GM23248 (cell line): ENCODE measurements at places on chromosomes 7 and 10. TPM values are rescaled to one million over a fixed set of nuclear protein-coding genes. Genes with fewer than 3 reads are reported as not detected.

GRCh38 chr10:99926925-99927720 lies 82.6 kb downstream of the DNMBP start:
- peak; percentile 53 for DNase-seq

DNA sequence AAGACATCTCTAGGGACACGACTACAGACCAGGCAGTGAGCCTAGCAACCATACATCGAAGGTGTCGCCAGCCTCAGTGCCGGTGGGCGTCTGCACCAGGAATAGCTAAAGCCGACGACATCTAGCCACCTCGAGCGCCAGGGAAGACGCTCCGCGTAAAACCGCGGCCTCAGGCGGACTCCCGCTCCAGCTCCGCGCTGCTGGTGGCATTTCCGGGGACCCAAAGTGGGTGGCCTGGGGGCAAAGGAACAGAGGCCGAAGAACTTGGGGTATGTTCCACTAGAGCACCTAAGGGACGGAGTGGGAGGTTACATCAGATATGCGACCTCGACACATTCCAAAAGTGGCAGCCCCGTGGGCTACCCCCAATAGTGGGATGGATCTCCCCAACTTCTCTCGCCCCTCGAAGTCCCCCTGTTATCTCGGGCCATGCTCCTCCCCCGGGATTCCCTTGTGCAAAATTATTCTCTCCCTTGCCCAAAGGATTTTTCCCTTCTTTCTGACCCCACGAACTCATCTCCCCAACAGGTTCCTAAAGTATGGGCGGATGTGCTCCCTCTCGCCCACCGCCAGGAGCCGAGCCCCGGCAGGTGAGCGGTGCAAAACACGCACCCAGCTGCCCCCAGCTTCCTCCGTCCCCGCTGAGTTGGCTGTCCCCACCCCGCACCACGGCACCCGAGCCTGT lies 1.2 kb downstream of the KCNMA1 start:
- DNase-seq = peak; percentile 47

- DNase-seq = no peak
Observed at GRCh38 chr10:70779088-70779487, 6.1 kb downstream of the TBATA start.

GRCh38 chr7:111229916-111230315 lies 139.0 kb downstream of the LRRN3 start:
- DNase-seq = peak; percentile 4

GRCh38 chr10:12617191-12618175 lies 268.1 kb downstream of the CAMK1D start:
- DNase-seq = no peak

GRCh38 chr7:37815671-37816371 lies 32.6 kb upstream of the NME8 start:
- no peak for DNase-seq

DNA sequence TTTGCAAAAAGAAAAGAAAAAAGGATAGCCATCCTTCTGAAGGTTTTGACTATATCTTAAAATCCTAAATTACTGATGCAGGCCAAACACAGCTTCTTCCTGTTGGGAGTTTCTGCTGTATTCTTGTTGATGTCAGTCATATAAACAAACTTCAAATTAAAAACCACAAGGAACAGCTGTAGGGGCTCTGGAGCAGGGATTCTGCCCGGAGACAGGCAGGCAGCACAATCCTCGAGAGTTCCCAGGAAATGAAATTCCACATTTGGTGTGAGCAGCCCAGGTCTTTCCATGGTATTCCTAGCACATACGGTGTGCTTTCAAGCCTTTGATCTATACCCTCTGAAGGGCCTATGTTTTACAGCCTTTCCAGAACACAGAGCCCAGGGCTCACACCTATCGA lies 43.2 kb downstream of the INSYN2A start:
- no peak for DNase-seq

- peak; percentile 32 for DNase-seq
Observed at GRCh38 chr7:37510043-37510634, 61.5 kb upstream of the ELMO1 start.

DNA sequence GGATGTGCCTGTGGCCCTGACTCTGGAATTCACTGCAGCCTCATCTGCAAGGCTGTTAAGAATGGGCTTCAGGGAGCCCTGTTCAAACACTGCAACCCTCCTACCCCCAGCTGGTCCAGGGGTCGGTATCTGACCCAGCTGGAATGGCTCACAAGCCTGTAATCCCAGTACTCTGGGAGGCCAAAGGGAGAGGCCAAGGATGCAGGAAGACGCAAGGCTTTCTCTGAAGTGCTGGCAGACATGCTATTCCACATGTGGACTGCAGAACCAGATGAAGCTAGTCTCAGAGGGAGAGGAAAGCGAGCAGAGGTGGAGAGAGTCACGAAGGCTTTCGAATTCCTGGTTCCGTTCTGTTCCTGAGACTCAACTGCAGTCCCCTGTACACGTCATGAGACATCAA lies 45.0 kb downstream of the ESYT2 start:
- no peak for DNase-seq

- peak; percentile 98 for DNase-seq
Observed at GRCh38 chr10:103645141-103646054, 151.9 kb downstream of the NEURL1 start.

DNA sequence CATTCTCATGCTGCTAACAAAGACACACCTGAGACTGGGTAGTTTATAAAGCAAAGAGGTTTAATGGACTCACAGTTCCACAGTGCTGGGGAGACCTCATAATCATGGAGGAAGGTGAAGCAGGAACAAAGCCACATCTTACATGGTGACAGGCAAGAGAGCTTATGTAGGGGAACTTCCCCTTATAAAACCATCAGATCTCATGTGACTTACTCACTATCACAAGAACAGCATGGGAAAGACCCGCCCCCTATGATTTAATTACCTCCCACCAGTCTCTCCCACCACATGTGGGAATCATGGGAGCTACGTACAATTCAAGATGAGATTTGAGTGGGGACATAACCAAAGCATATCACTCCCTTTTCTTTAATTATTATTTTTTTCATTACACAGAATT lies 16.6 kb downstream of the COL28A1 start:
- no peak for DNase-seq

GRCh38 chr7:95716357-95717122 lies 55.8 kb upstream of the DYNC1I1 start:
- no peak for DNase-seq

DNA sequence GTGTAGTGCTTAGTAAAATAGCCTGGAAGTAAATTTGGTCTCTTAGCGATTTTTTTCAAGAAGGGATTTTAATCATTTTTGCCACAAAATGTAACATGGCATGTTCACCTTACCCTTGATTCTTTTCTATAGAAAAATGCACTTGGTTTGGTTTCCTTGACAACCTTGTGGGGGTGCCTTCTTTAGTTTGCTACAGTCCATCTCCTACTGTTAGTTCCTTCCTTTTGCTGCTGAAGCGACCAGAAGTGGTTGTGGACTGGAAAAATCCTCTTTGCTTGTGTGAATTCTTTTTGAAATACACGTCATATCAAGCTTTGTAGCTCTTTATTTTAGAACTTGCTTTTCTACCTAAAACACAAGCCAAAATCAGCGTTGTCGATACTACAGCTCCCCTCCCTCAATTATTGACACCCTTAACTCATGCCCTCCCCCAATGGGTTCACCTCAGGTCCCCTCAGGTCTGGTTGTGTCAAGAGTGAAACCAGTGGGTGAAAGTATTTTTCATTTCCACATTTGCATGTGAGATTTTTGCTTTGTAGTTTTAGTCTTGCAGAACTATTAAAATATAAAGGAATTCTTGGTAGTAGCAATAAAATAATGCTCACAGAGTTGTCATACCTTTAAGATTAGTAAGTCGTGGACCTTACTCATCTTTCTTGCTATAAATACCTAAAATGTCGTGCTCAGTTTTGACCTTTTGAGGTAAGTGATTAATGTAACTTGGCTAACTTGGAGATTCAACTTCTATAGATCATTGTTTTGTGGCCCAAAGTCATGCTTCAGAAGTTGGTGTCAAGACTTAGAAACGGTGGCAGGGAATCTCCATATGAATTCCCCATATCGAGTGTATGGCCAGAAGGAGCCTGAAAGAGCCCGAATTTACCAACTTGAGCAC lies 1.5 kb downstream of the ACTR3B start:
- peak; percentile 87 for DNase-seq

- no peak for DNase-seq
Observed at GRCh38 chr7:158322616-158323530, 264.8 kb downstream of the PTPRN2 start.

- peak; percentile 99 for DNase-seq
Observed at GRCh38 chr7:98418636-98419315, 17.9 kb upstream of the BAIAP2L1 start.

DNA sequence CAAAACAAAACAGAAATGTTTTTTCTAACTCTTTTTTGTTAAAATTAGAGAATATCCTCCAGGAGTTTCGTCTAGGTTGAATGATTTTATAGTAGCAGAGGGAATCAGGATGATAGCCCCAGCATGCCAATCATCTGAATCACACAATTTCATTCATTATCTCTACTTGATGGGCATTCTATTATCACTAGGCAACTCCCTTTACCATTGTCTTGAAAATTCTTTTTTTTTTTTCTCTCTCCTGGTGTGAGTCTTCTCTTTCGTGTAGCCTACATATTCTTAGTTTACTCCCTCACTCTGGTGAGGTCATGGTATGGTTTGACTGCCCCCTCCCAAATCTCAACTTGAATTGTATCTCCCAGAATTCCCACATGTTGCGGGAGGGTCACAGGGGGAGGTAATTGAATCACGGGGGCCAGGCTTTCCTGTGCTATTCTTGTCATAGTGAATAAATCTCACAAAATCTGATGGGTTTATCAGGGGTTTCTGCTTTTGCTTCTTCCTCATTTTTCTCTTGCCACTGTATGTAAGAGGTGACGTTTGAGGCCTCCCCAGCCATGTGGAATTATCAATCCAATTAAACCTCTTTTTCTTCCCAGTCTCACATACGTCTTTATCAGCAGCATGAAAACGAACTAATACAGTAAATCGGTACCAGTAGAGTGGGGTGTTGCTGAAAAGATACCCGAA lies 105.0 kb downstream of the OTUD1 start:
- no peak for DNase-seq

DNA sequence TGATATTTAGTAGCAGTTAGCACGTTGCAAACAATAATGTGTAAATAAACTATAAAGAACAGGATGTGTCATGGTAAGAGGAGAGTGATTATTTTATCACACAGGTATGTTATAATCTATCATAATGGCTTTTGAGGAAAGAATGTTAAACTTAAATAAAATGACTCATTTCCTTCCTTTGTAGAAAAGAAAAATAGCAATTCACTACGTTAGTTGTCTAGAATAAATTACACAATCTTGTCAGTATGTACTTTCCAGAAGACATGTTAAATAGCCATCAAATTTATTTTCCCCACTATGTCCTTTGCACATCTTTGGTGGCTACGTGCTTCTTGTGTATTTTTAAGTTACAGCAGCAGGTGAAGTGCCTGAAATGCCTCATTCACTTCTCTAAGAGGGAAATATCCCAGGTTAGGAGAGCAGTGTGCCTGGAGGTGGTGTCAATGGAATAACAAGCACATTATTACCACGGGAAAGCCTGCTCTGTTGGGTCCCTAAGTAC lies 133.8 kb downstream of the SEMA3A start:
- peak; percentile 25 for DNase-seq

- DNase-seq = peak; percentile 92
Observed at GRCh38 chr7:64307254-64308015, 6.3 kb upstream of the ZNF736 start.

DNA sequence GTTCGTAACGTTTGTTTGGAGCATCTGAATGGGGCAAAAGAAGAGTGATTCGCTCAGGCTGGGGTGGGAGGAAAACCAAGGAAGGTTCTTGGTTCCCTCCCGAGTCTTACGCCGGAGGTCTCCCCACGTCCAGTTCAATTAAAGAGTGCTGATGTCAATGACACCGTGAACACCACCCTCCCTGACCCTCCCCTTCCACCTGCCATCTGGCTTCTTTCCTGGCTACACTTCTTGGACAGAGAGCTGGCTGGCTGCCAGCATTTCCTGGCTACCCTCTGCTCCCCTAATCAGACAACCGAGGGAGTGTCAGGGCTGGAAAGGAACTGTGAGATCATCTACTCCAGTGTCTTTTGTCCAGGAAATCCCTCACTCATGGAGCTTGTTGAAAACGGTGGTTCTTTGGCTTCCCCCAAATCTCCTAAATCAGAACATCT lies 24.1 kb upstream of the FFAR4 start:
- peak; percentile 30 for DNase-seq

DNA sequence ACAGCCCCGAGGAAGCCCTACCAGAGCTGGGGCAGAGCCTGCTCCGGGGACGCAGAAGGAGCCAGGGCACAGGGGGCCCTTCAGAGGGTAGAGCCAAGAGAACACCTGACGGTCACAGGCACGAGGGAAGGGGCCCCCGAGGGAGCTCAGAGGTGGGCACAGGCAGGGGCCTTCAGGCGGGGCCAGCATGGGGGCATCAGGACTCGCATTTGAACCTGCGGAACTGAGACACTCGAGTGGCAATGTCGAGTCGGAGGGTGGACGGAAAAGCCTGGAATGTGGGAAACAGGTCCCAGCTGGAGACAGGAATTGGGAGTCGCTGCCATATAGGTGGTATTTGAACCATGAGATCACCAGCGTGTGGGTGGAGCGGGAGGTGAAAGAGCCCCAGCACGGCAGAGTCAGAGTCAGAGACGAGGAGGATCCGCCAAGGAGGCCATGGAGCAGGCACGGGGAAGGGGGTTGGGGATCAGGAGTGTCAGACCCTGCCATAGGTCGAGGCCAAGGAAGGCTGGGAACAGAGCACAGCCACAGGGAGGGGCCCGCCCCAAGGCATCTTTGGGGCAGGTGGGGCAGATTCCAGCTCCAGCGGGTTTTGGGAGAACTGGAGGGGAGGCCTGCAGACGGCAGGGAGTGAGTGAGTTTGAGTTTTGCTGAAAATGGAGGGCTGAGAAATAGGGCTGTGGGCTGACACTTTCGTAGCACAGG lies 13.8 kb downstream of the STK32C start:
- DNase-seq = no peak

GRCh38 chr10:48658243-48658974 lies 26.3 kb upstream of the WDFY4 start:
- peak; percentile 77 for DNase-seq

DNA sequence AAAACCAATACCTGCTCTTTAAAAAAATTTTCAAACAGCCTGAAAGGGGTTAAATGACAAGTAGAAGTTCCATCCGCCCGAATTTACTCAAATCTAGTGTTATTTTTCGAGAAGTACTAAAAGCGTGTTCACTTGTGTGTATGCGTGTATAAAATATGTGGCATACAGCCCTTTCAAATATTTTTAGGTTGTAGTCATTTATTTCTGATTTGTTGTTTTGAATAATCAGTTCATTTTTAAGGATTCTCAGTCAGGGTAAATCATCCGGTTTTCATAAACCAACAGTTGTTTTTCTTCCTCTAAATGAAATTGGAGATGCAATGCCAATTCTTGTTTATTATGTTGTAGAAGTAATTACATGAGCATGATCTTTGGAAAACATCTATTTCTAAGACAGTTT lies 6.9 kb upstream of the SUN1 start:
- peak; percentile 78 for DNase-seq

The ATOH7 gene
- total RNA-seq = not detected in 2 replicates

The FBXO24 gene
- 0.43 and 0.89 TPM in 2 replicates for total RNA-seq

The IKZF1 gene
- not detected in 2 replicates for total RNA-seq

The RFC2 gene
- 15.9 and 23.1 TPM in 2 replicates for total RNA-seq

The IGFBP1 gene
- 1.3 TPM in 1 of 2 replicates, not detected in the other for total RNA-seq

The ITIH2 gene
- not detected in 2 replicates for total RNA-seq

The NPSR1 gene
- total RNA-seq = not detected in 2 replicates

The TAS2R5 gene
- not detected in 2 replicates for total RNA-seq
